ENCODE measurements at places on chromosomes 2 and 18.

- no peak for DNase-seq
Observed at GRCh38 chr18:33735428-33735827, 157.4 kb downstream of the ASXL3 start.

- no peak for DNase-seq
Observed at GRCh38 chr2:11876889-11877288, 130.5 kb downstream of the LPIN1 start.

- peak; percentile 5 for DNase-seq
Observed at GRCh38 chr18:54558609-54559585, 32.1 kb upstream of the DYNAP start.

GRCh38 chr2:28869494-28870145 is 489 bp downstream of the TRMT61B start:
- peak; percentile 1 for DNase-seq

GRCh38 chr2:128692895-128693742 is 374.5 kb upstream of the HS6ST1 start:
- no peak for DNase-seq

- DNase-seq, result no peak
Observed at GRCh38 chr2:10239561-10239967, 63.1 kb upstream of the HPCAL1 start.

DNA sequence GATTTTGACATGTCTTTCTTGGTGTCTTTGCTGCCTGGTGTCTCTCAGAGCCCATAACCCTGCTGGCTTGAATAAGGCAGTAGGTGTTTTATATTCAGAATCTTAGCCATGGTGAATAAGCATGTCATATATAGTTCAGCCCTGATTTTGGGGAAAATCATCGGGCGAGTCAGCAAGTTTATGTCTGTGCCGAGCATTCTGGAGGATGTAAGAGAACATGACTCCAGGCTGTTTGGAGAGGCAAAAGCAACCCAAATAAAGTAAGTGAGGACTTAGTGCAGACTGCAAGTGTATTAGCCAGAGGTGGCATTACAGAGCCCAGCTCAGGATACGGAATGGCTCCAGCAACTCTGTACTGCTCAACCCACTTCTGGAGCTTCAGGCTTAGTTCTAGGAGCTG is 50.3 kb downstream of the TCF7L1 start:
- peak; percentile 42 for DNase-seq

DNA sequence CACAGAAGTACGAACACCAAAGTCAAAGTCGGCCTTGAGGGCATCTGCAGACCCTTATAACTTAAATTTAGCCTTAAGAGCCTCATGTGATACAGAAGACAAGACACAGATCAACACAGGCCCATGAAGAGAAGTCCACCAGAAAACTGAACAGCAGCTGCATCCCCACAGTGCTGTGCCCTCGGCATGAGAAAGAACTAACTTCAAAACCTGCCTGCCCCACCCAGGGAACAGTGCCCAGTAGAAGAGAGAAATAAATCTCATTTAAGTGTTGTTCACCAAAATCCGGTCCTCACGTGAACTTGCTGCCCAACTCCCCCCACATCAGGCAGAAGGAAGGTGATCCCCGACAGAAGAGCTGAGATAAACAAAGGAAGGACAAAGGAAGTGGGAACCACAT is 73.7 kb downstream of the PXDN start:
- no peak for DNase-seq

GRCh38 chr2:216932113-216932862 is 72.4 kb upstream of the TNP1 start:
- DNase-seq, result no peak

DNA sequence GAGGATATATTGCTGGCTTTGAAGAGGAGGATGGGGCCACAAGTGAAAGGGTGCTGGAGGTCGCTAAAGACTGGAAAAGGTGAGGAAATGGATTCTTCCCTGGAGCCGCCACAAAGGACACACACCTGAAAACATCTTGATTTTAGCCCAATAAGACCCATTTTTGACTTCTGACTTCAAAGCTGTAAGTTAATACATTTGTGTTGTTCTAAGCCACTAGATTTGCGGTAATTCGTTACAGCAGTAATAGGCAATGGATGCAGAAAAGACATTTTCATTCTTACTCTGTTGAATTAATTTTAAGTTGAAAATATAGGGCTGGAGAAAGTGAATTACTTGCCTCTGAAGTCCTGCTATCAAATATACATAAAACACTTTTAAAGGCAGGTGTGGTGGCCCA is 117.7 kb upstream of the RAB12 start:
- no peak for DNase-seq

DNA sequence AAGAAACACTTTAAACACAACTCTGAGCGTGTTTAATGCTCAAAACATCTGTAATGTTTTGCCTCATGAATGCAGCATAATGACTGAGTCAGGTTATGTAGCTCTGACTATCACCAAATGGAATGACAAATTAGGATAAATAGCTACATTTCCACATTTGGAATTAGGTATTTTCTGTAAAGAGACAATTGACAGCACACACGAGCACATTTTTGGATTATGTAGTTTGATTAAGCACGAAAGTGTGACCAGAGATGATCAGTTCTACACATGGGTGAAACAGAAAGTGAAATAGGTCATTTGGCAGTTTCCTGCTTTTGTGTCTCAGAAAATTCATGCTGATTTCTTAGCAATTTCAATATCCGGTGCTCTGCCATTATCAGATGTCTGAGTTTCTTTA is 29.0 kb downstream of the LPIN1 start:
- peak; percentile 57 for DNase-seq

GRCh38 chr2:86229221-86229620 is 30.0 kb downstream of the MRPL35 start:
- no peak for DNase-seq

DNA sequence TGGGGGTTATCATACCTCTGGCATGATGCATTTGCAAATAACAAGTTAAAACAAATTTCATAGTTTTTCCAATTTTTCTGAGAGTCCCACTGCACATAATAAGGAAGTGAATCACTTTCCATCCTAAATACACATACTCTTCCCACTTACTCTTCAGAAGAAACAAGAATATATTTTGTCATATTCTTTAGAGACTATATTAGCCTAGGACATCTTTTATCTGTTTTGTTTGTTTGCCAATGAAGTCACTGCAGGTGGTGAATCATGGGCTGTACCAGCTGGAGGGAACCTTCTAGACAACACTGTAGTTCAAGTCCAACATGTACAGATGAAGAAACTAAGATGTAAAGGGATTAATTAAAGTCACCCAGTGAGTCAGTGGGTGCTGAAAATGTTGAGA is 116.8 kb downstream of the XIRP2 start:
- peak; percentile 8 for DNase-seq

GRCh38 chr2:101806123-101806522 is 108.6 kb downstream of the MAP4K4 start:
- DNase-seq, result peak; percentile 93

DNA sequence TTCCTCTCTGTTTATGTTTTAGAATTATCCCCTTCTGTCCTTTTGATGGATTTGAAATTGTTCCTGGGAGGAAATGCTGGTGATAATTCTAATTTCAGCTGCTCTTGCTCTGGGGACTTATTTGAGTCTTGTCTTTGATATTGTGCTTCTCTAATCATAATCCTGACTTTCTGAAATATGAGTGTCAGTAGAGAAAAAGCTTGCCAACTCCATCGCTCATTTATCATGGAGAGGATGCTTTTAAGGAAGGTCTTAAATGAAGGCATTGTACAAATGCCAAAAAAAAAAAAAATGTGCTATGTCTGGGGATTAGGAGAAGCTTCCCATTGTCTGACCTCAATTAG is 159.5 kb downstream of the NYAP2 start:
- no peak for DNase-seq

GRCh38 chr2:25236736-25237135 is 68.4 kb upstream of the POMC start:
- no peak for DNase-seq

GRCh38 chr2:96537734-96538486 is 1.4 kb downstream of the ARID5A start:
- DNase-seq, result no peak

DNA sequence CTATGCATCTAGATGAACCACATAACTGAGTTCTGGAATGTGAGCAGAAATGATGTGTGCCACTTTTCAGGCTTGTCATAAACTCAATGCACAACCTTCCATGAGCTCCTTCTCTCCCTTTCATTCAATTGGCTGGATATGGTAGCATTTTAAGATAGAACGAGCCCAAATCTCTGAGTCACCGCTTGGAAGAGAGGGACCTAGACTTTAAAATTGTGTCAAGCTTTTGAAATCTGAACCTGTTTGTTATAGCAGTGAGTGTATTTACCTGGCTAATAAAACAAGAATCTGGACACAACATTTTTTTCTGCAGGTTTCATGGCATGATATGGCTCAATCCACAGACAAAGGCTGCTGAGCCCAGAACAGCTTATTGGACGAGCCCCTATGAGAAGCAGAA is 297.8 kb upstream of the SPRED2 start:
- DNase-seq, result no peak

DNA sequence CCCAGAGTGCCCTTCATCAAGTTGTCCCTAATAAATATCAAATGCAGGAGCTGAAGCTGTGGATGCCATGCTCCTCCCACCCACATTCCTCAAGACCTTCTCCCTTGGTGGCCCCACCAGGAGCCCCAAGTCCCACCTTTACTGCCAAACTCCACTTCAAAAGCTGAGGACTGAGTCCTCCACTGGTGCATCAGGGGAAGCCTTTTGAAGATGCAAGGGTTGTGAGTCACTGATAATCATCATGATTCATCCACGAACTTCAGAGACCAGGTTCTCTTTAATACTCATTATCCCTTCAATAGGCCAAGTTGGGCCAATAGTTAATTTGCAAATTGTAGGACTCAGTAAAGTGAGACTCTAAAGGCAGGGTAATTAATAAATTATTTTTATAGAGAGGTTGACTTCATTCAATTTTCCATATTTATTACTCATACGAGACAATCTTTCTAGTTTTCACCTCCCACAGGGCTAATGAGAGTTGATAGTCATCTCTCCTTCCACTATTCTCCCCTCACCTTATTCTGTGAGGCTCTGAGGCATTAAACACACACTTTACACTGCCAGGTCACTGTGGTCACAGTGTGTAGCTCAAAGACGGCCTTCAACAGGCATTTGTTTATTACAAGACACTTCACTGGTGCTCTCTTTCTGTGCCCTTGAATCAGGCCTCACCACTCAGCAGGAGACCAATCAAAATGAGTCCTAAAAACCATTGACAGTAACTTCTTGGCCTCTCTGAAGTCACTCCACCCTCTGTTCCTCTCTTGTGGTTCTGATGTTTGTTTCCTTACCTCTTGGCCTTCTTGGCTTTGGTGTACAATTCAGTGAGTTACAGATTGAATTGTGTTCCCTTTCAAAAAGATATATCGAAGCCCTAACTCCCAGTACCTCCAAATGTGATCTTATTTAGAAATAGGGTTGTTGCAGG is 99.9 kb downstream of the TRIB2 start:
- DNase-seq, result peak; percentile 80

DNA sequence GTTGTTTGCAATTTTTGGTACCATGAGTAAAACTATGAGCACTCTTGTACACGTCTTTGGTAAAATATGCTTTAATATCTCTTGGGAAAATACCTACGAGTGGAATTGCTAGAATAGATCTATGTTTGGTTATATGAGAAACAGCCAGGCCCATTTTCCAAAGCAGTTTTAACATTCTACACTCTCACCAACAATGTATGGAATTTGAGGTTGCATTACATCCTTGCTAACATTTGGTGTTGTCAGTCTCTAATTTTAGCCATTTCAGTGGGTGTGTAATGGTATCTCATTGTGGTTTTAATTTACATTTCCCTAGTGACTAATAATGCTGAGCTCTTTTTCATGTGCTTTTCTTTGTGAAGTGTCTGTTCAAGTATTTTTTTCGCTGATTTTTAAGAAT is 118.9 kb upstream of the TCF4 start:
- peak; percentile 87 for DNase-seq

GRCh38 chr2:29220506-29221270 is 105.5 kb downstream of the CLIP4 start:
- no peak for DNase-seq

DNA sequence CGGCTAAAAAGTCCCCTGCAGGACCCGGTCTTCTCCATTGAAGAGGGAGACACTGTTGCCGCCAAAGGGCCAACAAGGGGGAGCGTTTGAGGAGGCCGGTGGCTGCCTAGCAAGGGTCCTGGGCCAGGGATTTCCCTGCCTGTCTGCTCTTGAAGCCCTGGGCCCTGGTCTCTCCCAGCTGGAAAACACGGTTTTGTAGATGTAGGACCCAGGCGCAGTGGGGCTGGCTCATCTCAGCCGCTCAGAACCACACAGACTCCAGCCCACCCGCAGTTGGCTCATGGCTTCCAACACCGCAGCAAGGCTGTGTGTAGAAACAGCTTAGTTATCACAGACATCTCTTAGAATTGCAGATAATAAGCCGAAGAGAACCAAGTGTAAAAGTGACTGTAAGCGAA is 57.1 kb upstream of the TWIST2 start:
- DNase-seq, result peak; percentile 57

GRCh38 chr2:1603521-1603920 is 140.8 kb downstream of the PXDN start:
- DNase-seq, result no peak

- DNase-seq, result no peak
Observed at GRCh38 chr2:230156782-230157699, 62.7 kb downstream of the SP110 start.

GRCh38 chr2:238574490-238575271 is 148.0 kb downstream of the ASB1 start:
- no peak for DNase-seq

DNA sequence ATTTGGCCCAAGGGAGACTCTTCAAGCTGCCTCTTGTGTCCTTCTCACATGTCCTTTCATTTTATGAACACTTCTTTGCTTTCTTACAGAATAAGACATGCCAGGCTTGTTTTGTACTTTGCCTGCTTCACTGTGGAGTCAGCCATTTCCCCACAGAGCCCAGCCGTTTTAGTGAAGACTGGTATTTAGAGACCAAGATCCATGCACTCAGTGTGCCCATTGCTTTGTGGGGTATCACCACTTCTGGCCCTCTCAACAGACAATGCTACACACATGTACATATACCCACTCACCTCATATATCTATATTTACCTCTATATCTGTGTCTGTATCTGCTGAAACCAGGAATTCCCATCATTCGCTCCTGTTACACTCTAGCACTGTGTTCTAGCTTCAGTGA is 74.1 kb downstream of the FARP2 start:
- no peak for DNase-seq

DNA sequence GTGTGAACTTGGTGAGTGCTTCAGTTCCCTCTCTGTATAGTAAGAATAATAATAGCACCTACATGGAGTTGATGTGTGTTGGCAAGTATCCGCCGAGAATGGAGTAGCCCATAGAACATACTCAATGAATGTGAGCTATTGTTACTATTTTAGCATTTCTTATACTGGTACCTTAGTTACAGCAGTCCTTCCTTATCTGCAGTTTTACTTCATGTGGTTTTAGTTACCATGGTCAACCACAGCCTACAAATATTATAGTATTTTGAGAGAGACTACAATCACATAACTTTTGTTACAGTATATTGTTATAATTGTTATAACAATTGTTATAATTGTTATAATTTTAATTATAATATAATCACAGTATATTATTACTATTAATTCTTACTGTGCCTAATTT is 152.5 kb upstream of the RASGRP3 start:
- DNase-seq, result no peak

DNA sequence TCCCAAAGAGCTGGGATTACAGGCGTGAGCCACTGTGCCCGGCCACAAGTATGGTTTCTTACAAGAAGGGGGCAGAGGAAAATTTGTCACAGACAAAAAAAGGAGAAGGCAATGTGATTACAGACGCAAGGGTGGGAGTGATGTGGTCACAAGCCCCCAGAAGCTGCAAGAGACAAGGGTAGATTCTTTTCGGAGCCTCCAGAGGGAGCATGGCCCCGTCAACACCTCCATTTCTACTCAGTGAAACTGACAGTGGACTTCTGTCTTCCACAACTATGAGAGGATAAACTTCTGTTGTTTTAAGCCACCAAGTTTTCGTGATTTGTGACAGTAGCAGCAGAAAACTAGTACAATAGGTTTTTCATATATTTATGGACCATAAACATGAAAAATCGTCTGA is 2.1 kb upstream of the TCF7L1 start:
- peak; percentile 17 for DNase-seq
